Aorta (tissue), 5 donors: ENCODE measurements at places on chromosomes 5 and 9.

DNA sequence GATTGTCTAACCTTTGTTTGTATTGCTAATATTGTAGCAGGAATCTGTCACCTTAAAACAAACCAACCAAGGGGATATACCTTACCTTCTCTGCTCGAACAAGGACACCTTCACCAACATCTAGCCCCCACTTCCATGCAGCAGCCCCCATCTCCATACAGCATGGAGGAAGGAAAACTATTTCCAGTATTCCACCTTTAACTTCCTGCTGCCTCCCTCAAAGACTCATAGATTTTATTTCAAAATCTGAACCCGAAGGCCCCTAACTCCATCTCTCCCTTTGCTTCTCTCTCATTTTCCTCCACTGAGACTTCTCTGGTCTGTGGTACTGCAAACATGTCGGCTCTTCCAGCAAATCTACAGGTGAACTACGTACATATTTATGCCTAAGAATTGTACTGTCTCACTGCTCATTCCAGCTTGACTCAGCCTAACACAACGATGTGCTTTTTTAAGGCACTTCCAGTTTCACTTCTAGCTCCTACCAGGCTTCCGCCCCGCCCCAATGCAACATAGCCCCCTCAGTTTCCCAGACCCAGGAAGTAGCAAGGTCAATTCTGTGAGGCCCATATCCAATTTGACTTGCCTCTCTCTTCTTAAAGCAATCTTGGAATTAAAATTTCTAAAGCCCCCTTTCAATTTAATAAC lies 70.7 kb upstream of the RNF38 start:
- no peaks in the 10 kb centered on the region for H3K27me3 ChIP-seq
- H3K4me1 ChIP-seq, result peaks cover 4% of the 10 kb centered on the region
- peak; percentile 73 for DNase-seq

GRCh38 chr5:125576822-125577221 lies 830.4 kb upstream of the ZNF608 start:
- no peaks in the 10 kb centered on the region for H3K4me1 ChIP-seq
- H3K27me3 ChIP-seq, result no peaks in the 10 kb centered on the region
- no peaks in the 10 kb centered on the region for H3K36me3 ChIP-seq
- H3K4me3 ChIP-seq, result no peak overlapping the region
- peak overlapping the region; percentile 43 for H3K27ac ChIP-seq

DNA sequence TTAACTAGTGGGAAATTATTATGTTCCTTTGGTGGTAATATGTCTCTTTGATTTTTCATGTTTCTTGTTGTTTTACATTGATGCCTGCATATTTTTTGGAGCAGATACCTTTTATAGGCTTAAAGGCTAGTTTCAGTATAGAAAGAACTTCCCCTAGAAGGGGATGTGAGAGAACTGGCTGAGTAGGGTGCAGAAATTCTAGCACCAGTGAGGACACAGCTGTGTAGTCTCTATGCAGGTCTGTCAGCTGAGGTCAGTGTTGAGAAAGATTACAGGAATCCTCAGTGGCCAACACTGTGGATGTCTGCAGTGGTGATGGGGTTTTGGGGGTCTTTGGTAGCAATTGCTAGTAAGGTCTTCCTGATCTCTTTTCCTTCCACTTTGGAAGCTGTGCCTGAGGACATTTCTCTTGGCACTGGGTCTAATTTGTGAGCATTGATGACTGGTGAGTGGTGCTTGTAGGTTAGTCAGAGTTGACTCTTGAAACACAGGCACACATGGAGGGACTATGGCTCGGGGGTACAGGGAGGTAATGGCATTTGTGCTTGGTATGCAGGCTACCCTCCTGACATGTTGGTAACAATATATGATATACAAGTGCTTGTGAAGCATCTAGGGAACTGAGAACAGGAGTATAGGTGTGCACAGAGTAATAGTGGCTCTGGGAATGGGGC lies 221.4 kb downstream of the SPATA31D1 start:
- no peak for DNase-seq
- H3K27me3 ChIP-seq, result no peaks in the 10 kb centered on the region

DNA sequence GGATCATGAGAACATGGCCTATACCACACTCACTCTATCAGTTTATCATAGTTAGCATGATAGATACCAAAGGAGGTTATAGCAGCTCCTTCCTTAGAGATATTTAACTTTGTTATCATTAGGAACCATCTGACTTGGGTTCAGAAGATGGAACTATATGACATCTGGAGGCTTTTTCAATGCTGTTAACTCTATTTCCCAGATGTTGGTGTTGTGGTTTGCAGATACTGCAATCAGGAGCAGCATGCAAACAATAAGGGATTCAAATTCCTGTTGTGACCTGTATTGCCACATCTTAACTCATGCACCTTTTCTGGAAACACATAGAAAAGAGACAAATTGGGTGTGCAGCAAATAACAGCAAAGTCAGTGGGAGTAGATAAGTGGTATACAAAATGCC lies 201.7 kb downstream of the NNT start:
- H3K4me1 ChIP-seq, result no peaks in the 10 kb centered on the region
- H3K27ac ChIP-seq, result no peak overlapping the region
- DNase-seq, result no peak
- no peaks in the 10 kb centered on the region for H3K27me3 ChIP-seq
